ENCODE measurements at places on chromosomes 1 and 21.
A peak's percentile ranks its signal among the peaks of the same experiment; 100 is the strongest.

- no peak for DNase-seq
Measured at GRCh38 chr1:223748405-223748772, 36.0 kb downstream of the CAPN2 start.

- no peak for DNase-seq
Measured at GRCh38 chr1:100441651-100442050, 89.3 kb downstream of the CDC14A start.

DNA sequence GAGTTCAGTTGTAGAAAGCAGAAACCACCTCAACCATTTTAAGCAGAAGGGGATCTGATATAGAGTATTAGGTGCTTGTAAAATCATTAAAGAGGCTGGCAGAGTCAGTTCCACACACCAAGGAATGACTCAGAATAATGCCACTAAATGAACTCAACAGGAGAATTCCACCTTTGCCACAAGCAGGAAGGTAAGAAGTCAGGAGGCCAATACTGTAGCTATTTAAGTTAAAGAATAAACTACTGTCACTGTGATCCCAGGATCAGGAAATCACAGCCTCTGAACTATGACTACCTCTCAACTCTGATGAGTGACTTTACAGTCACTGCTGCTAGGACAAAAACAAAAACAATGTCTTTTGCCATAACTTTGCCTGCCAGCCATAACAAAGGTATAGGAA is 52.5 kb upstream of the PRMT6 start:
- DNase-seq = no peak

GRCh38 chr21:33976082-33977016 is 60.7 kb upstream of the ATP5PO start:
- DNase-seq = no peak

GRCh38 chr1:29821605-29822004 is 585.3 kb downstream of the PTPRU start:
- peak; percentile 33 for DNase-seq

GRCh38 chr1:81970416-81970815 is 169.7 kb downstream of the ADGRL2 start:
- DNase-seq = no peak

DNA sequence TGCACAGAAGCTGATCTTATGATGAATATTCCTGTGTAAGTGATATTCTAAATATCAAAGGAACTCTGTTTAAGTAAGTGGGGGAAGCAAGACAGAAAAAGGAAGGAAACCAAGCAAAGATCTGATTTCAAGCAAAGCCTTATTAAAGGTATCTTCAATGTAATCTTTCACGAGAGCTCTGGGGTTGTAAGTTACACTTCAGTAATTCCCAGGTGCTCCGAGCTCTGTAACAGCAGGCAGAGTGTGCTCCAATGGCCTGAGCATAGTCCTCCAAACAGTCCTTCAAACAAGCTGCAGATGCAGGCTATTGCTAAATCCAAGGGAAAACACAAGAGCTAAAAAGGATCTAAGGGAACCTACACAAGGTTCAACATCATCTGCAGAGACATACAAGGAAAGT is 949.7 kb upstream of the TMPRSS15 start:
- no peak for DNase-seq

GRCh38 chr1:199163670-199164069 is 524.8 kb downstream of the PTPRC start:
- DNase-seq = no peak

DNA sequence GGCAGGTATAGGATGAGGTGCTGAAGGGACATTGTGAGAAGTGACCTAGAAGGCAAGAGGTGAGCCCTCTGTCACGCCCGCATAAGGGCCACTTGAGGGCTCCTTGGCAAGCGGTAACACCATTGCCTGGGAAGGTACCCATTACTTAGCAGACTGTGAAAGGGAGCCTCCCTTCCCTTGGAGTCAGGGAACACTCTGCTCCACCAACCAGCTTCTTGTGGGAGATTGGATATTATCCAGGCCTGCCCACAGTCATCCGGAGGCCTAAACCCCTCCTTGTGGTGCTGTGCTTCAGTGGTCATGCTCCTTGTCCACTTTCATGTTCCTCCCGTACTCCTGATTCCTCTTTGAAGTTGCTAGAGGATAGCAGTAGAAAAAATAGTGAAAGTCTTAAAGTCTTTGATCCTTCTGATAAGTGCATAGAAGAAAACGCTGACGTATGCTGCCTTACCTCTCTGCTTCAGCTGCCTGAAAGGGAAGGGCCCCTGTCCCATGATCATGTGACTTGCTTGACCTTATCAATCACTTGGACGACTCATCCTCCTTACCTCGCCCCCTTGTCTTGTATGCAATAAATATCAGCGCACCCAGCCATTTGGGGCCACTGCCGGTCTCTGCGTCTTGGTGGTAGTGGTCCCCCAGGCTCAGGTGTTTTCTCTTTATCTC is 16.0 kb downstream of the RBBP4 start:
- DNase-seq = no peak

- DNase-seq = no peak
Measured at GRCh38 chr1:11494771-11495170, 15.8 kb downstream of the DISP3 start.

- DNase-seq = no peak
Measured at GRCh38 chr1:4176841-4177240, 276.8 kb upstream of the C1orf174 start.

GRCh38 chr1:151006327-151007052 is at the start of gene MINDY1:
TSS of gene MINDY1 (minus strand) at chr1:151006902. CDS start at chr1:151002617, 4,285 bp downstream.
- peak; percentile 91 for DNase-seq

GRCh38 chr1:94310570-94311270 is 73.3 kb upstream of the ARHGAP29 start:
- no peak for DNase-seq

DNA sequence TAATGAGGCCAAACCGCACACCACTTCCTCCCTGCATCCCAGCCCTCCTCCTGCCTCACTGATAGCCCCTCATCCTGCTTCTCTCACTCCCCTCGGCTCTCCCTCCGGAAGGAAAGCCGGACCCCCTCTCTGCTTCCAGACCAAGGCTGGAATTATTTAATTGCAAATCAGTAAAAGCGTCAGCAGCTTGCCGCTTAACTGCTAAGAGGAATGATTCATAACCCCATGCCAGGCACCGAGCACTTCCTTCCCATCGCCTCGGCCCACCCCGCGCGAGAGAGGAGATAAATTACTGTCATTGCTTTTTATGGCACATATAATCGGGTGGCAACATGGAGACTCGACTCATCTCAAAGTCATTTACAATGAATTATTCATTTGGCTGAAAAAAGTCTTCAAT is 77.3 kb downstream of the UBIAD1 start:
- DNase-seq = no peak

DNA sequence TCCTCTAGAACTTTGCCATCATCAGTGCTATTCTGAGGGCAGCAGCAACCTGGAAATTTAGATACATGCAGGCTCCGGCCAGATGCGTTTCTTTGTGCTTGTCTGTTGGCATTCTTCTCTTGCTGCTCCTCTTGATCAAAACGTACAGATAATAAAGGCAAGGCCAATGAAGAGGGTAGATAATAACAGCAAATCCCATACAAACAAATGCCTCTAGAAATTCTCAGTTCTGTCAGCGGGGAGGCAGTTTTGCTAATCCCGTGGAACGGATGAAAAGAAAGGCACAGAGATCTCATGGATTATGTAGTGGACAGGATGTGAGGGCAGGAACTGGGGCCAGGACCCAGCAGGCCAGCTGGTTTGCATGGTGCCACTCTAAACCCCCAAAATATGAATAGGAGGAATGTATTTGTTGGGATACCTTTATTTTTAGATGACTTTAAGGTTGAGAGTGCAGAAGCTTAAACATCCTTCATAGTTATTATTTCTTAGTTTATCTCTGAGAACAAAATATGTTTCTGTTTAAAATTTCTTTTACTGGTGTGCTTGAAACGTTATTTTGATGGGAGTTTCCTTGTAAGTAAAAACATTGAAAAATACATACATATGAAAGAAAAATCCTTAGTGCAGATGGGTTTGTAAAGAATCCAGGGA is 1.5 kb downstream of the ITSN1 start:
- DNase-seq = peak; percentile 54

GRCh38 chr1:95506736-95507414 is 272.9 kb downstream of the RWDD3 start:
- DNase-seq = no peak

- no peak for DNase-seq
Measured at GRCh38 chr1:109331113-109331512, 24.3 kb upstream of the MYBPHL start.

DNA sequence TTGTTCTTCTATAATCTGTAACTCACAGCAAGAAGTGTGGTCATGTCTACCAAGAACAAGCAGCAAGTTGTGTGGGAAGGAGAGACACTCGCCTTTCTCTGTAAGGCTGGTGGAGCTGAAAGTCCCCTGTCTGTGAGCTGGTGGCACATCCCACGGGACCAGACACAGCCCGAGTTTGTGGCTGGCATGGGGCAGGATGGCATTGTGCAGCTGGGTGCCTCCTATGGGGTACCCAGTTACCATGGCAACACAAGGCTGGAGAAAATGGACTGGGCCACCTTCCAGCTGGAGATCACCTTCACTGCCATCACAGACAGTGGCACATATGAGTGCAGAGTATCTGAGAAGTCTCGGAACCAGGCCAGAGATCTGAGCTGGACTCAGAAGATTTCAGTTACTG is 15.5 kb downstream of the CD101 start:
- DNase-seq = no peak

GRCh38 chr1:247401310-247402119 is 14.5 kb upstream of the NLRP3 start:
- DNase-seq = no peak

All from endodermal cell (in vitro differentiated cells).